HT-29 (cell line): ENCODE measurements at places on chromosomes 7 and 10. TPM values are rescaled to one million over a fixed set of nuclear protein-coding genes. Genes with fewer than 3 reads are reported as not detected.
A peak's percentile ranks its signal among the peaks of the same experiment; 100 is the strongest.

DNA sequence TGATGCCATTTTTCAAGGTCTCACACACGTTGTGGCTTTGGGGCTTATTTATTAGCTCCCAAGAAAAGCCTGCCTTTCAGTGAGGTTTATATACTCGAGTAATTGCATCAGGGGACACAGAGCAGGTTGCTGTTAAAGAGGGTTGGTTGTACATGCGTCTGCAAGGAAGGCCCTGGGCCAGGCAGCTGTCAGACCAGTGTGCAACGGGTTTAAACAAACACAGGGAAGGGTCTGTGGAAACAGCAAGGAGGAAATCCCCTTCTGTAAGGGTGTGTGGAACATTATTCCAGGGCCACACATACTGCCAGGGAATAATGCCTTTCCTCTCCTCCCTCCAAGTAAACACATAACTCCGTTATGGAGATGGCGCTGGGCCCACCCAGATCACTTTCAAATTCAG is 1.7 kb upstream of the CHST15 start:
- DNase-seq: no peak

DNA sequence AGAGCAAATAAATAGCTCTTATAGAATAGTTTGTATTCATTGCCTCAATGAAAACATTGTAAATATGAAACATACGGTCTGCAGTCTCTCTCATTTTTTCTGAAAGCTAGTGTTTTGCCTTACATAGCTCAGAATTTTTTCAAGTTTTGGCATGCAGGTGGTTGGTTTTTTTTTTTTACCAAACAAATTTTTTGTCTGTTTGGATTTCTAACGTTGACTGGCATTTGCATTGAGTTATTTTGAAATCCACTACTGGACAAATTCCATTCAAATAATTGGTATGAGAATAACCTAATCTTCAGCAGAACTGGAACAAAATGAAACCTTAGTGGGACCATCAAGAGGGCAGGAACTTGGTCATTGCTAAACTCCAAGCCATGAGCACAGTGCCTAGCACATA is 107.6 kb upstream of the SAMD8 start:
- no peak for DNase-seq

- peak; percentile 77 for DNase-seq
These were observed 5.5 kb upstream of the SLC25A13 start for GRCh38 chr7:96327429-96327828.

GRCh38 chr7:26777385-26777784 is 87.0 kb downstream of the SKAP2 start:
- no peak for DNase-seq

The CACNA2D1 gene
- total RNA-seq: not detected in 2 replicates

GRCh38 chr10:120145107-120145506 is 252.6 kb downstream of the SEC23IP start:
- DNase-seq: no peak

The MBL2 gene
- total RNA-seq: not detected in 2 replicates

The C10orf95 gene
- 4.5 and 11.7 TPM in 2 replicates for total RNA-seq

The RBM20 gene
- total RNA-seq: 0.13 TPM in 1 of 2 replicates, not detected in the other

DNA sequence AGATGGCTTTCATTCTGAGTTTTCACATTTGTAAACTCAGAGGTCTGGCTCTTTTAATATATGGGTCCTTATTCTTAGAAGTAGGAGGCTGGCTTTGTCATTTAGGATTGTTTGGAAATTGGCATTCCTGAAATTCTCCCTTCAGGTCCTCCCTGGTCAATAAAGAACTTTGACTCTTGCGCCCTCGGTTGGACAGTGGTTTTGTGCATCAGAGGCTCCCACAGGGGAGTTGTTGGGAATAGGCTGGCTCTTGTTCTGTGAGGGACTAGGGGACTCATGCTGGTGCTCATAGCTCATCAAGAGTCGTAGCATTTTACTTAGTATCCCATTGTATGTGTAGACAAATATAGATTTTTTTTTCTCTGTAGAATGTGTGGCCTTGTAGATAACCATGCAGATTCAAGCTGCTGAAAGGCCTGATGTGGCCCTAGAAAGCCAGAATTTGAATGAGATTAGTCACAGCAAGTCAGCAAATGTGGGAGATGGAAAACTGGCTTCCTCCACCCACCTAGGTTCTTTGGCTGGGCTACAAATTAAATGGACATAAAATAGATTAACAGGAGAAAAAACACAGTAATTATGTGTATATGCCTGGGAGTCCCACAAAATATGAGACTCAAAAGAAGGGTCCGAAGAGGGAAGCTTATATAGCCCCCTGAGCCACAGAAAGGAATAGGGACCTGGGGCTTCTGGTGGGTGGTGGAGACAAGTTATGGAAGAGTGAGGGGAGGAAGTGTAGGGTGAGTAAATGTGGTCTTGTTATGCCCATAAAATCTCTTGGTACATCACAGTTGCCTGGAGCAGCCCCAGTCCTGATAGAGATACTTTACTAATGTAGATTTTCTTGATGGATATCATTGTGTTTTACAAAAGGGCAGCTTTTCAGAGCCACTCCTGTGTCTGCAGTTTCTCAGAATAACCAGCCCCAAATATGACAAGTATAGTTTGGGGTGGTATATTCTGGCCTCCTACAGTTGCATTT is 94.6 kb upstream of the BTBD16 start:
- DNase-seq: no peak

The UCN3 gene
- 0.36 and 0.60 TPM in 2 replicates for total RNA-seq

DNA sequence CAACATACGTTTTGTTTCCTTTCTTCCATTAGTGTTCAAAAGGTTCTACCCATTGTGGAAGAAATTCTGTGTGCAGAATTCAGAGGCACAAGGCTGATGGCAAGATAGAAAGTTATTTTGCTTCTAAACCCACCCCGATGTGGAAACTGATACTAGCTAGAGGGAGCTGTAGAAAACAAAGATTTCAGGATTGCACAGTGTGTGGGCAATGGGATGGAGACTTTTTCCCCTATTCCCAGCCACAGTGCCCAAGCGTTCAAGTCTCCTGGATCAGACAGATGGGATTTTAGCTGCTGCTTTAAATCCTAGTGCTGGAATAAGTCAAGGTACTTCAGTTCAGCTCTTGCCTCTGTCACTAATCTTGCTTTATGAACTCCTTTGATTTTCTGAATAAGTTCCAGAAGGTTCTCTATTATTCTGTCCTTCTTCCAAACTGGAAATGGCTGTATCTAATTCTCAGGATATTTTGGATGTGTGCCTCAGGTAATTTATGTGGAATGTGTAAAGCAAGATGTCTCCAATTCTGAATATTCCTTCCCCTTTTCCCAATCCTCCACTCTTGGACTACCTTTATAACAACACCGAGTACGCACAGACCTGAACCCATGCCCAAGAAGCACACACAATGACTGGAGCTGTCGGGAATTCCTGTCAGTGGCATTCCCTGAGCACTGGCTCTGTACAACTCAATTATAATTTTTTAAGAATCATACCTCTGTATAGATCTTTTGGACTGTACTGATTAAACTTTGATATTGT is 473.0 kb downstream of the PLXDC2 start:
- DNase-seq: no peak

DNA sequence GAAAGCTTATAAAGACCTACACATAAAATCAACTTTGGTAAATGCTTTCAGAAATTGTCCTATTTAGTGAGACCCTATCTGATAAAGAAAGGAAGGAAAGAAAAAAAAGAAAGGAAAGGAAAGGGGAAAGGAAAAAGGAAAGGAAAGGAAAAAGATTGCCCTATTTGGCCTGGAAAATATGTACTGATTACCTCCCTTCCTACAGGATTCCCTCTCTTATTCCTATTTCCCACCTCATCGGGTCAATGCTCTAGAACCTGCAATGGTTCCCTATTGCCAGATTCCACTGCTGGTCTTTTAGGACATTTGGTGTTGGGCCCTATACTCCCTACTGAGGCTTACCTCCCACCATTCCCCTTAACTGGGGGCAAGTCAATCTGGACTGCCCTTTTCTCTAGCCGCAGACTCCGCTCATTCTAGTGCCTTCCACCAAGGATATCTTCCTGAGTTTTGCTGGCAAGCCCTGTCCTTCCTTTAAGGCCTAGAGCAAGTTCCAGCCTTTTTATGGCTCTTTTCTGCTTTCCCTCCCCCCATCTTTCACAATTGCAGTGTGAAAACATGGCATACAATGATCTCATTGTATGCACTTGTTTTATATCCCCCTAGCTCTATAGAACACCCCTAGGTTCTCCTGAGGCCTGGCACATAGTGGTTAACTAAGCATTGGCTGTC is 4.4 kb downstream of the DDIT4 start:
- peak; percentile 46 for DNase-seq

GRCh38 chr7:29377718-29378117 is 183.1 kb downstream of the CHN2 start:
- DNase-seq: peak; percentile 19

The VAX1 gene
- total RNA-seq: not detected in 2 replicates

The NPFFR1 gene
- 2.9 and 4.4 TPM in 2 replicates for total RNA-seq

- DNase-seq: peak; percentile 96
These were observed 63.9 kb upstream of the AHR start for GRCh38 chr7:17234398-17235031.

- no peak for DNase-seq
These were observed 379.7 kb upstream of the ZMIZ1 start for GRCh38 chr10:78688901-78689583.

DNA sequence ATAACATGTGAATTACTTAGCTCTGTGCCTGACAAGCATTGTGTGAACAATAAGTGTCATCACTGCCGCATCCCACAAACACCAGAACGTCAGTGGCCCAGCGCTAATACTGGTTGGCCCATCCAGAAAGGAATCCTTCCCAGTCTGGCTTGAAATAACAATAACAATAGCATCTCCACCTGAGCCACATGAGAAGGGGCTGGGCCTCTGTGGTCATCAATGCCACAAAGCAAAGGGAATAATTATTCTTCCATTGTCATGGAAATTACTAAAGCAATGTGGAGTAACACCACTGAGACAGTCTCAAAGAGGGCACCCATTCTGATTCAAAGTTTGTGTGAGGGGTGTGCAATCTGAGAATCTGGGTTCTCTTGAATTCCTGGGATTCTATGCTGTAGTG is 105.7 kb upstream of the INHBA start:
- no peak for DNase-seq

The MPLKIP gene
- 66.0 and 74.3 TPM in 2 replicates for total RNA-seq

GRCh38 chr10:101079874-101080273 is 18.1 kb downstream of the KAZALD1 start:
- no peak for DNase-seq

- no peak for DNase-seq
These were observed 10.2 kb downstream of the CUTC start for GRCh38 chr10:99742254-99742653.

GRCh38 chr10:44685747-44686146 is 225.4 kb upstream of the TMEM72 start:
- DNase-seq: no peak

The BTAF1 gene
- 19.3 and 23.2 TPM in 2 replicates for total RNA-seq

GRCh38 chr10:133158756-133159610 is 1.0 kb upstream of the KNDC1 start:
- DNase-seq: peak; percentile 45

GRCh38 chr7:95688931-95689495 is 83.3 kb upstream of the DYNC1I1 start:
- DNase-seq: no peak

DNA sequence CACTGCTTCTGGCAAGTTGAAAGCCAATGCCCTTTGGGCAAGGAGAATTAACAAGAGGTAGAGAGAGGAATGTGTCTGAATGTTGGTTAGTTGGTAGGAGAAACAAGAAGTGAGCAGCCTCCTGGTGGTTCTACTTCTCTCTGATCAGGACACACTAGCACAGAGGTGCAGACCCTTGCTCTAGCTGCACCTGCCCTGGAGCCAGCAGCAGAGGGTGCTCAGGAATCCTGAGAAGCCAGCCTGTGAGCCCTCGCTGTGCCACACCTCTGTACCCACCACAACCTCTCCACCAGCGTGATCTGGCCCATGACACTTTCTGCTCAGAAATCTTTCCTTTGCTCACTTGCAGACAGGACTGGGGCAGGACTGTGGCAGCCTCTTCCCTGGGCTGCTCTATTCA is 364.7 kb downstream of the RPS24 start:
- DNase-seq: no peak

DNA sequence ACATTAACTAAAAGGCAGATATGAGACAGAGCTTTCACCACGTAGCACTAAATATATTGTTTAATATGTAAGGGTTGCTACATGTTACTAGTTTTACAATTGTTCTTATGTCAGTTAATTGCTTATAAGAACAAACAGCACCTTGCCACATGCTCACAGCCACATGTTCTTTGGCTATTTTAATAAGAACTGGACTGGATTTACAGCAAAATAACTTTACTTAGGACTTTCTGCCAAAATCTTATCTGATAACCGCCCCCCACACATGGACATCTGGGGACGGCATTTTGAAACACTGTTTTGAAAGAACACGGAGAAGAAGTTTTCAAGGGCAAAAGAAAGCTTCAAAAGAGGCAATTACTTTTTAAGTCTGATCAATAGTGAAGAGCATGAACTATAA is 45.3 kb downstream of the JAZF1 start:
- DNase-seq: no peak

The ADAMTS14 gene
- 0.03 and 0.15 TPM in 2 replicates for total RNA-seq

GRCh38 chr10:110326351-110327032 is 21.8 kb upstream of the SMNDC1 start:
- no peak for DNase-seq
